ENCODE measurements at places on chromosomes 5 and 9.

DNA sequence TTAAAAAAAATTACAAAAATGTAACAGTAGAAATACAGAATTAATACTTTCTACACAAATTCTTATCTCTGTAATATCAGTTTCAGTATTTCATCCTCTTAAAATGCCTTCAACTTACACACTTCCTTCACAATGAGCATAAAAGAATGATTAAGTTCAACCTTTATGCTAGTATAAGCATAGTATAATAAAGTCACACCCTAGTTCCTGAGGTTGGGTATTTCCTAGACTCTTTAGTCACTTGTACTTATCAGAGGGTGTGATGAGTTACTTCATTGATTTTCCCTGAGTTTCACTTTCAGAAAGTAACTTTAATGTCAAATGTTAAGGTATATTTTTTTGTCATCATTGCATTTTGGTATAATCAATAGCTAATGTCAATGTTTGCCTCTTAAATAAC, 302.4 kb downstream of the PDE4D start:
- no peak for DNase-seq

GRCh38 chr5:126718236-126718868, 58.6 kb upstream of the LMNB1 start:
- DNase-seq, result no peak

- peak; percentile 35 for DNase-seq
Observed at GRCh38 chr9:133708246-133709014, 29.7 kb downstream of the SARDH start.

DNA sequence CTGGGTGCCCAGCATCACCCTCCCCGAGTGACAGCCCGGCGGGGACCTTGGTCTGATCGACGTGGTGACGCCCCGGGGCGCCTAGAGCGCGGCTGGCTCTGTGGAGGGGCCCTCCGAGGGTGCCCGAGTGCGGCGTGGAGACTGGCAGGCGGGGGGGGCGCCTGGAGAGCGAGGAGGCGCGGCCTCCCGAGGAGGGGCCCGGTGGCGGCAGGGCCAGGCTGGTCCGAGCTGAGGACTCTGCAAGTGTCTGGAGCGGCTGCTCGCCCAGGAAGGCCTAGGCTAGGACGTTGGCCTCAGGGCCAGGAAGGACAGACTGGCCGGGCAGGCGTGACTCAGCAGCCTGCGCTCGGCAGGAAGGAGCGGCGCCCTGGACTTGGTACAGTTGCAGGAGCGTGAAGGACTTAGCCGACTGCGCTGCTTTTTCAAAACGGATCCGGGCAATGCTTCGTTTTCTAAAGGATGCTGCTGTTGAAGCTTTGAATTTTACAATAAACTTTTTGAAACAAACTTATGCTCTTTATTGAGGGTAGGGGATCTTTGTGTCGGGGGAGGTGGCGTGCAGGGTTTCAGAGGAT, 1.3 kb downstream of the GADD45G start:
- DNase-seq, result peak; percentile 89

DNA sequence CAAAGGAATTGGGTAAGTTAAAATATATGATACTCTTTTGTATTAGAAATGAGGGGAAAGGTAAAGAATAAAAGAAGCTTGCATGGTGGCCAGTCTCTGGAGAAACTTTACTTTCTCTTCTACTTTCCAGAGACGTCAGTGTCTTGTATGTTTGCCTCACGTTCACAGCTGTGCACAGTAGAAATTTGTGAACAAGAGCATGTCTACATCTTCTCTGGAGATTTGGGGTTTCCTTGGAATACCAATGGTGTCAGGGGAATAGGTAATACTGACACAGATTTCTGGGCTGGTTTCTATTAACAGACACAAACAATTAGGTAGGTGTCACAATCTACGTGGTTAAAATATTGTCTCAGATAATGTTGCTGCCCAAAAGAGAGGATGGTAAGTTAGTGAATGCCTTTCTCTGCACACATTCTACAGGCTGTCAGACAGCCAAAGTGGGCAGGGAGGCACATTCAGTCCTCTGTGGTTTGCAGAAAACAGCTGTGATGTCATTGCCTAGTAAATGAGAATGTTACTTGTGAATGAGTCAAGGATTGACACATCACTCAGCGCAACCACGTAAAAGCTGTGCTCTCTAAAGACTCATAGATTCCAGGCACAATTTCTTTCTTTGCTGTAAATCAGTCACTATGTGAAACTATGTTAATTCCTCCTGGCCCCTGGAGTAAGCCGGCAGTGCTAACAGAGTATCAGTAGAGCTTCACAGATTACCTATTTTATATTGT, 397.1 kb downstream of the MAN2A1 start:
- DNase-seq, result no peak

DNA sequence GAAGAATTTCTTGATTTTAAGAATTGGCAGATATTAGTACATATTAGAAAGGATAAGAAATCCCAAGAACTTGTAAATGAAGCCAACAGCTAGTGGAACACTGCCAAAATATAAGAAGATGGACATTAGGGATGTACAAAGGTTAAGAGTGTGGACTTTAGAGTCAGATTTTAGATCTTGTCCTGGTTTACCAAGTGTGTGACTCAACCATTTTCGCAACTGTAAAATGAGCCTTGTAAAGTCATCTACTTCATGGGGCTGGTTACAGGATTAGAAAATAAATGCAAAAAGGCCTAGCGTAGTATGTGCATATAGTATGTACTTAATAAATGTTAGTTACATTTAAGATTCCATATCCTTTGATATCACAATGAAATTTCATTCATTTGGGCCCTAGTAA, 260.0 kb downstream of the RAB3C start:
- no peak for DNase-seq

GRCh38 chr5:131148835-131149234, 16.2 kb downstream of the HINT1 start:
- DNase-seq, result no peak

- DNase-seq, result peak; percentile 35
Observed at GRCh38 chr5:124697933-124698591, 48.4 kb downstream of the ZNF608 start.

GRCh38 chr9:16626577-16627130, 243.8 kb downstream of the BNC2 start:
- no peak for DNase-seq

DNA sequence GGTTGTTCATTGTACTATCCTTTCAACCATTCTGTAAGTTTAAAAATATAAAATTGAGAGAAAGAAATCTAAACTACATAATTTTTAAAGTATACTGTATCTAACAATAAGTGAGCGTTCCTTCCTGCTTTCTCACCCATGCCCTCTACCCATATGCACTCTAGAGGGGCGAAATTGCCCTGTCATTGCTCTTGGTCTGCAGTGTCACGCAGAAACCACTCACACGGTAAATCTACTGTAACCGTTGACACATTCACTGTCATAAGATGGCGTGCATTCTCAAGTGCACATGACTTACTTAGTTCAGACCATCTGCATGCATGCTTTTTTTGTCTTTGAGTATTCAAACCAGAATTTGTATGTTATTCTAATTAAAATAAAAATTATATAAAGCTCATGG, 55.7 kb upstream of the NIPBL start:
- no peak for DNase-seq

DNA sequence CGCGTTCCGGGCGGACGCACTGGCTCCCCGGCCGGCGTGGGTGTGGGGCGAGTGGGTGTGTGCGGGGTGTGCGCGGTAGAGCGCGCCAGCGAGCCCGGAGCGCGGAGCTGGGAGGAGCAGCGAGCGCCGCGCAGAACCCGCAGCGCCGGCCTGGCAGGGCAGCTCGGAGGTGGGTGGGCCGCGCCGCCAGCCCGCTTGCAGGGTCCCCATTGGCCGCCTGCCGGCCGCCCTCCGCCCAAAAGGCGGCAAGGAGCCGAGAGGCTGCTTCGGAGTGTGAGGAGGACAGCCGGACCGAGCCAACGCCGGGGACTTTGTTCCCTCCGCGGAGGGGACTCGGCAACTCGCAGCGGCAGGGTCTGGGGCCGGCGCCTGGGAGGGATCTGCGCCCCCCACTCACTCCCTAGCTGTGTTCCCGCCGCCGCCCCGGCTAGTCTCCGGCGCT, at the start of gene DAPK1:
DAPK1 (plus strand) TSS at position 264 of the 442 bp plus-strand sequence. CDS start 1,211 bp downstream, outside the sequence.
- peak; percentile 77 for DNase-seq

DNA sequence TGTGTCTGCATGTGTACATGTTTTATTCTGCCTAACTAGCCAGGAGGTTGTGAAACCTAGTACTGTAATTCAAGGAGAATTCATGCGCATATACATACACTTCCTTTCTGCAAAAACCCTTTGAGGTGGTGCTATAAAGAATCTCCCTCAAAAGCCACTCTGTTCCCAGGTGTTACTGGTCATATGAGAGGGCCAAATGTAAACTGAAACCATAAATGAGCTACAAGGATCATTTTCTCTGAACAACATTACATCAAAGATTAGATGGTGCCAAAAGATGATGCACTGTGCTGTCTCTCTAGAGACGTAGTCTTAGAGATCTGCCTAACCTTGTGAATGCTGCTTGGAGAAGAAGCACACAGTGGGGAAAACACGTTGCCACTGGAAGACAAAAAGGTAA, 15.7 kb downstream of the NREP start:
- no peak for DNase-seq

DNA sequence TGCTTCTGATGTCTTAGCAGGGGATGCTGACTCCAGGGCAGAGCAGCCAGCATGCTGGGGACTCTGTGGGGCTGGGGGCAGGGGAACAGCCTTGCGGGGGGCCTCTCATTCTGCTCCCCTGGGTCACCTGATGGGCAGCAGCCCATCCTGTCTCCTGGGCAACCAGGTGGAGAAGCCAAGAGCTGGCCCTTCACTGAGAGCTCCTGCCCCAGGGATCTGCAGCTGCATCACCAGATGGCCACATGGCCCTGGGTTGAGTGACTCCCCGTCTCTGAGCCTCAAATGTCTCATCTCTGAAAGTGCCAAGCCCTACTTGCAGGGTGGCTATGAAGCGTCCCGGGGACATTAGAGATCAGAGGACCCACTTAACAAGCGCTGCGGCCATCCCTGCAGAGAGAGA, 49.1 kb downstream of the LRSAM1 start:
- DNase-seq, result peak; percentile 24

GRCh38 chr5:57600321-57600720, 117.7 kb upstream of the ACTBL2 start:
- DNase-seq, result no peak

- no peak for DNase-seq
Observed at GRCh38 chr9:75071530-75072122, 16.3 kb downstream of the NMRK1 start.

- no peak for DNase-seq
Observed at GRCh38 chr9:88005240-88005639, 30.9 kb upstream of the CDK20 start.

GRCh38 chr5:135133698-135134515, 99.9 kb upstream of the PITX1 start:
- DNase-seq, result no peak

- no peak for DNase-seq
Observed at GRCh38 chr9:35051069-35051967, 21.1 kb downstream of the VCP start.

DNA sequence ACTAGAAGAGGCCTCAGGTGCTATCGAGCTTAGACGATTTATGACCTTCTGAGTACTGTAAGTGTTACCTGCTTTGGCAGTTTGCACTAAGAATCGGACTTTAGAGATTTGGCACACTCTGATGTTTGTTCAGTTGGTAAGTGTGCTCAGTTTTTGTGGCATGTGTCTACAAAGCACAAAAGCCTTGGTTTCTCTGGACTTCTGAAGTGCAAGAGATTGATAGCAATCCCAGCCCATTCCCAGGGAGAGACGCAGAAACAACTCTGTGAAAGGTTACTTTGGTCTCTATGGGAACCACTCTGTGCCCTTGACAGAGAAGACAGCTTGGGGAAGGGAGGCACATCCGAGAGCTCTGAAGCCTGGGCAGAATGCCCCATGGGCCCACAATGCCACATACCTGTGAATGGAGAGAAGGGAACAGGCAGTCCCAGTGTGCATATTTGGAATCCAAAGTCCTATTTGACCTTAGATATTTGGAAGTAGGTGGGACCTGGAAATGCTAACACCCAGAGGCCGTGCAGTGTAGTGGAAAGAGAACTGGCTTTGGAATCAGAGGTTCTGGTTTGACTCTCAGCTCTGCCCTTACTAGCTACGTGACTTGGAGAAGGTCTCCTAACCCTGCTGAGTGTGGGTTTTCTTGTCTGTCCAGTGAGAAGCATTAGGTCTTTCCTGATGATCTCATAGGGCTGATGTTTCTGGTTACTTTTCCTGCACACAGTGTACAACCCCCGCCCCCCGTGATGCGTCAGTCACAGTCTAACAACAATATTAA, 194.3 kb upstream of the VLDLR start:
- DNase-seq, result peak; percentile 66

GRCh38 chr9:74946686-74947085, 6.0 kb downstream of the C9orf40 start:
- no peak for DNase-seq

- DNase-seq, result no peak
Observed at GRCh38 chr5:14220642-14221041, 77.5 kb downstream of the TRIO start.

- DNase-seq, result no peak
Observed at GRCh38 chr5:158756871-158757270, 342.8 kb downstream of the EBF1 start.

- no peak for DNase-seq
Observed at GRCh38 chr5:122081541-122081940, 3.5 kb upstream of the LOX start.

DNA sequence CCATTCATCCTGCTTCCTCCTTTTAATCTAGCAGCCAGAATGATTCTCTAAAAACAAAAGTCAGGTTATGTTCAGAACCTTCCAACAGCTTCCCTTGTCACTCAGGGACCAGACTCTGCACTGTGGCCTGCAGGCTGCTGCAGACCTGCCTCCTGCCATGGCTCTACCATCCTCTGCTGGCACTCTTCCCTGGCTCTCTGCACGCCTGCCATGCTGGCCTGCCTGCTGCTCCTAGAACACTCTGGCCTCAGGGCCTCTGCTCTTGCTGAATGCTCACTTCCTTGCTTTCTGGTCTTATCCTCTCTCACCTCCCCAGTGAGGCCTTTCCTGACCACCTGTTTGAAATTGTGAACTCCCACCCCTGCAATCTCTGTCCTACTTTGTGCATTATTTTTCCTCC, 149.4 kb downstream of the CD180 start:
- DNase-seq, result peak; percentile 79

DNA sequence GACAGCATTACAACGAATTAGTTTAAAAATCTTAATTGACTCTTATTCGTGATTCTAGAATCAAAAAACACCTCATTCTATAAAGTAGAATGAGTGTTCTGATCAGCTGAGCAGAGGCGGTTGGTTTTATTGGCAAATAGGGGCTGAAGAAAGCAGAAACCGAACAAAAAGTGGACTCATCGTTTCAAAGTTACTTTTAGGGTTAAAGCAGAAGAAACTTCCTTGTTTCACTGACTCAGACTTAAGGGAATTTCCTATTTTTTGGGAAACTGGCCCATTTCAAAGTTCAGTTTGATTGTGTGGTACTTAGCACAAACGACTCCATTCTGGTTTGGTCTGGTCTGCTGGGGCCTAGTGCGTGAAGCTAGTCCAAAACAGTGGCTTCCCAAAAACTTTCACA, 862 bp upstream of the NDUFB6 start:
- no peak for DNase-seq
